ENCODE measurements at places on chromosomes 11 and 22.

DNA sequence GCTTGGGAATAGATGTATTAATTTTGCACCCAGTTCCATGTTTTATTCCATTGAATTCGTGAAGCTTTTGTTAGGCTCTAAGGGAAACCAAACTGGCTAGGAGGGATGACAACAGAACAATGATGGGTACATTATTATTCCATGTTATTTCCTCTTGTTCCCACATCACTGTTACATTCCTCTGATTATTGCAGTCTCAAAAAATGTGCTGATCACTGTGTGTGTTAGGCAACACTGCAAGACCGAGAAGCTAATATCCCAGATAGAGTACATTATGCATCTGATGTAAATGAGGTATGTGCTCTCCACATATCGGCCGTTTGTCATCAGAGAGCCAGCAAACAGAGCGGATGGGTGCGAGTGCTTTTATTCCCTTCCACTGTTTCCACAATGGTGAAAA is 327.9 kb downstream of the SOX6 start:
- DNase-seq = no peak

- DNase-seq = no peak
Measured at GRCh38 chr11:66974724-66975404, at the start of gene C11orf86. Gene C11orf86, plus strand, starts transcription at chr11:66975304. Its CDS starts 59 bp downstream, at chr11:66975363.

DNA sequence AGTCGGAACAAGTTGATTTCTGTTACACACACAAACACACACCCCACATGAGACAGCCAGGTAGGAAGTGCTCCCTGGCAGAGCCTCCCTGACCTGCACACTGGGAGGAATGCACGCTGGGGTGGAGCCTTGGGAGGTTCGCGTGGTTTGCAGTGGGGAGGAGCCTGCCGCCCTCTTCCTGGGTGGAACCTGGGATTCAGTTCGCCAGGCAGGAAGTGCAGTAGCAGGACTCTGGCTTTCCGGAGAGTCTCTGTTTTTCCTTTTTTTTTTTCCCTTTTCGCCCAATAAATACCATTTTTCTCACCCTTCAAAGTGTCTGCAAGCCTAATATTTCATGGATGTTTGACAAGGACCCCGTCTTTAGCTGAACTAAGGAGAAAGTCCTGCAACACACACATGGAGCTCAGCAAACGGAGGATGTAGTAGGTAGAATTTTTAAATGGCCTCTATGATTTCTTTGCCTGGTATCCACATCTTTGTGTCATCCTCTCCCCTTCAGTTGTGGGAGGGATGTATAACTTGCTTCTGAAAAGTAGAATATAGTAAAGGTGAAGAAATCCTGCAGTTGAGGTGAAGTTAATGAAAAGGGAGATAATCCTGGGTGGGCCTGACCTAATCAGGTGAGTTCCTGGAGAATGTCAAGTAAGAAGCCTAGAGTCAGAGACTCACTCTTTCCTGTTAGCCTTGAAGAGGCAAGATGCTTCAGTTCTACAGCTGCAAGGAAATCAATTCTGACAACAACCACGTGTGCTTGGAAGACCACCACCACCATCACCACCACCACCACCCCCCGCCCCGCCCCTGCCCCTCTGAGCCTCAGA is 72.9 kb downstream of the PIWIL4 start:
- DNase-seq = no peak

DNA sequence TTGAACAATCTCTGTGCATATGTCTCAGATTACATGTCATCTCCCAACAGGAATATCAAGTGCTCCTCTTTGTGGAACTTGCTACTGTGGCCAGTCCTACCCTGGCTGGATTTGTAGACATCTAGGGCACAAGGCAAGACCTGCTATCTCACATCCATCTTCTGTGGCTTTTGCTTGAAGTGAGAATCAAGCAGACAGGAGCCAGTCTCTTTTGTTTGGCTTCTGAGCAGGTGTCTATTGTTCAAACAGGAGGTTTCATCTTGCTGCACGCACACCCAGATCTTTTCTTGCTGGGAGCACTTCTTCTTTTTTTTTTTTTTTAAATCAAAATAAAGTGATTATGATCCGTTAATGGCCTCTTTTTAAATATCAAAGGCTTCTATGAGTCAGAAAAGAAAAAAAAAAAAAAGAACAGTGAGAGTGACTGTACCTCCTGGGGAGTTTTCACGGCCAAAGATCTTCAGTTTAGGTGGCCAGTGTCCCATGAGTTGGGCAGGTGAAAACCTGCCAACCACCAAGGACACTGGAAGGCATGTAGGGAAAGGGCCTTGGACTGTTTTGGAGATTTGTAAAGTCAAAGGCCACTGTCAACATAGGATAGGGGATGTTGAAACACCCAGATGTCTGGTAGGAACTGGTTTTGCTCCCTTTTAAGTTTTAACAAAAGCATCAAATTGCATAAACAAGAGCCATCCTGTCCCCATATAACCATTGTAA is 78.1 kb downstream of the CD44 start:
- no peak for DNase-seq

GRCh38 chr11:10653946-10654810 is 39.4 kb downstream of the IRAG1 start:
- DNase-seq = peak; percentile 67

DNA sequence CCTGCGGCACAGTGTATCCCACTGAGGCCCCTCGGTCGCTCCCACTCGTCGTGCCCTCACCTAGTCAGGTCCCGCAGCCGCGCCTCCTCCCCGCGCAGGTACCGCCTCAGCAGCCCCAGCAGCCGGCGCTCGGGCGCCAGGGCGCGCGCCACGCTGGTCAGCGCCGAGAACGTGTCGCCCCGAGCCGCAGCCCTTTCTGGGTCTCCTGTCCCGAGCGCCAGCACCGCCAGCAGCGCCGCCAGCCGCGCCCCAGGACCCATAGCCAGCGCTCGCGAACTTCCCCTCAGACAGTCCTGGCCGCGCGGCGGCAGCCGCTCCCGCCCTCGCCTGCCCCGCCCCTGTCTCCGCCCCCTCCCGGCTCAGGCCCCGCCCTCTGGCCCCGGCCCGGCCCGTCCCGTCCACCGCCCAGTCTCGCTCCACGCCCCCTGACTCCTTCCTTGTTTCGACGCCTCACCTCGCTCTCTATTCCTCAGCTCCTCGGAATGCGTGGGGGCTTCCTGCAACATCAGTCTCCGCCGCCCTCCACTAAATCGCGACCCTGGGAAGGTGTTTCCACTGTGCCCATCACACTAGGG is at the start of gene P4HA3:
Gene P4HA3 (minus strand): TSS at position 289 of the 575 bp plus-strand sequence. CDS start 29 bp downstream, at position 260.
- peak; percentile 55 for DNase-seq

DNA sequence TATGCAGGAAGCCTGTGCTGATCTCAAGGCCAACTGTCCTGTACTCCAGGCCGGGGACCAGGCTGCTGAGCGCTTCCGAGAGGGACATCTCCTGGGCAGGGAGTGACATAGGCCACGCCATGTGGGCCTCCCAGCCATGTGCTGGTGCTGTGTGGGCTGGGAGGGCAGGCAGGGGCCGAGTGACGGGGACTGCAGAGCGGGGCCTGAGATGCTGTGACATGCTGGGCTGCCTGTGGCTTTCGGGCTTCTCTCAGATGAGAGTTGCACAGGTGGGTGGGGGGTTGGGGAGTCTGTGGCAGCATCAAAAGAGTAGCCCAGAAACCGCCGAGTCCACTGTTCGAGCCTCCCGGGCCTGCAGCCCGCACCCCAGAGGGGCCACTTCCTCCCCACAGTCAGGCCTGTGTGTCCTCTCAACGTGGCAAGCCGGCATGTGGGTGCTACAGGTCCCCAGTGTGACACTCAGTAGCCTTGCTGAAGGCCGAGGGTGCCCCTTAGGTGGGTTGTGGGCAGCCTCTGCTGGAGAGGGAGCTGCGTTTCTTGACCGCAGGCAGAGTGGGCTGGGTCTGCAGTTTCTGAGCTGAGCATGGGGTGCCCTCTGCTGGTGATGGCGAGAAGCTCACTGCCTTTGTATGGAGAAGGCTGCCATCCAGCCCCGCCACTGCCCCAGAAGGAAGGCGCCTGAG is 101.2 kb downstream of the BCR start:
- peak; percentile 78 for DNase-seq

- DNase-seq = no peak
Measured at GRCh38 chr11:18705651-18706281, 7.2 kb downstream of the TMEM86A start.

DNA sequence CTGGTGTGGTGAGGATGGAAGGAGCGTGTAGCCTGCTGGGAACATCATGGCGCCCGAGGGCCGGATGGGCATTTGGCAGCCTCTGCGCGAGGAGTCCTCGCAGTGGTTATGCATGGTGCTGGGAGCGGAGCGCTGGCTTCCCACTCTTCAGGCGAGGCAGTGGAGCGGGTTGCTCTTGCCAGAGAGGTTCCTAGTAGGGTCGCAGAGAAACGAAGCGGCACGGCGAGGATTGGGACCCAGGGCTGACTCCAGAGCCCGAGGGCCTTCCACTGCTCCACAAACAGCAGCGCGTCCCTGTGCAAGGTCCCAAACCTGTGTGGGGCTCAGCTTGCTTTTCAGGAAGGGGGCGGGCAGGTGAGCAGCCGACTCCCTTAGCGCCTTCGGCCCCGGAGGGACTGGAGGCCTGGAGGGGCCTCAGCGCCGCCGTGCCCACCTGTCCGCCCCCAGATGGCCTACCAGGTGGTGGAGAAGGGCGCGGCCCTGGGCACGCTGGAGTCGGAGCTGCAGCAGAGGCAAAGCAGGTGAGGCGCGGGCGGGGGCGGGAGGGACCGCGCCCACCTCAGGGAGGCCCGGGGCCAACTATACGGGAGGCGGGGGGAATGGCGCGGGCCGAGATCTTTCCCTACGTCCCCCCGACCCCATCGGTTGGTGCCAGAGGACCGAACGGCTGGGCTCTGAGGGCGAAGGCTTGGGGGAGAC is 7.2 kb downstream of the ATG16L2 start:
- DNase-seq = no peak

DNA sequence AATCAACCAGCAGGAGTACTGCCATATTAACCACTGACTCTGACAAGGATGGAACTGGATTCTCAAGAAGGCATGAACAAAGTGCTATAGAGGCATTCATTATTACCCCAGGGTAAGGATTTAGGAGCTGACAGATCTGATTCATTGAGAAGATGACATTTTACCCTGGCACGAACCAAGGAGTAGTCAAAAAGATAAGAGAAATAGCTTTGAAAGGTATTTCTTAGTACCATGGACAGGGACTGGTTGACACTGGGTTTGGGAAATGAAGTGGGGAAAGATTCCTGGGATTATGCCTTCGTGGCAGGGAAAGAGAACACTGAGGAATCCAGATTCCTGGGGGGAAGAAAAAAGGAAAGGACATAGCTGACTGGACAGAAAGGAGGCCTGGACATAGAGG is 5.1 kb upstream of the SAAL1 start:
- no peak for DNase-seq

DNA sequence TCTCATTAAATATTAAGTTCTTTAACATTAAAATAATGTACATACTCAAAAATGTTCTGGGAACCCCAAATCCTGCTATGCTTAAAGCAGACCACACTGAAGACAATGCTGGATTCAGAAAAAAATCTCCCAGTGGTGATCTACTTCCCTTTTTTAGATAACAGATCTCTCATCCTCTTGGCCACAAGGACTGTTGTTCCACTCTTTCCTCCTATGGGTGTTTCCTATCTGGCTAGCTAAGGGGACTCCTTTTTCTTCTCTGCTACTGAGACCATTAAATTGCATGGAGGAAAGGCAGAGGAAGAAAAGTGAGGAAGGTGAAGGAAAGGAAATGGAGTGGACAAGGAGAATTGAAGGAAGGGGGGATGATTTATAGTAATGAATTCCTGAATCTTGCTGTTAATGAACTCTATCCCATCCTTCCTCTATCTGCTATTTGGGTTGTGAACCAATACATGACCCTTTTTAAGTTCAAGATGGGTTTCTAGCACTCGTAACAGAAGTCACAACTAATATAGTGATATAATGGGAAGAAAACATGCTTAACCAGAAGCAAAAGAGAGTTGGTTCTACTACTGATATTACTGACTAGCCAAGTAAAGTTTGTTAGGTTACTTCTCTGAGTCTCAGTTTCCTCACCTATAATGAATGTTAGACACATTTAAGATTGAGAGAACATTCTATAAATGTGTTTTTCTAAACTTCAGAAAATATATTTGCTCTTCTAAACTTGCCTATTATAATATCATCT is 53.2 kb downstream of the PIK3C2A start:
- no peak for DNase-seq

DNA sequence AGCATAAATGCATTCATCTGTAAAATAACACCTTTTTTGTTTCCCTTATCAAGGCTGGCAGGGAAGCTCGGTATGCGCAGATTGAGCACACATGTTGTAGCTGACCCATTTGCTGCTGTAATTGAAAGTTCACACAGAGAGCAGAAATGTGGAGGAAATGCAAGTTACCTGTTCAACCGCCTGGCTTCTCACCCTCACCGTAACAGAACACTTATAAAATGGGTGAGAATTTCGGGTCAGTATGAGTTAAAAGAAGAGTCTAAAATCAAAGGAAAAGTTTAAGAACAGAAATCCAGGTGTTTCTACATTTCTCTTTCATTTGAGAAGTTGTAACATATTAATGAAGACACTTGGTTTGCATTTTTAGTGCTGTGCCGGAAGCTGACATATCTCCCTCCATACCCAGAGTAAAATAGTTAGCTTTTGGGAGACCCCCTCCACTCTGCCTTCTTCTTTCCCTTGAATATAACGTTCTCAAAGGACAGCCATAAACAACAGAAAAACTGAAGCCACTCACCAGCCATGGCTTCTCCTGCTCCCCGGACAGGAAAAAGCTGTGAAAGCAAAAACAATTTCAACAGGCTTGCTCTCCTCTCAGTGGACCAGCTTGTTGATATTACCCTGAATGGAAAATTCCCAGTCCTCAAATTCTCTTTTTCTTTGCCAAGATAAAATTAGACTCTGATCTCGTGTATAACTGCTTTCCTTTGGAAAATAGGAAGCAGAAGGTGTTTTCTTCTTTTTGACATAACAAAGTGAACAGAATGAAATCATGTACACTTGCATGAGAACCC is at the start of gene CASP12:
Gene CASP12 (minus strand): TSS at position 570 of the 794 bp plus-strand sequence.
- DNase-seq = no peak

DNA sequence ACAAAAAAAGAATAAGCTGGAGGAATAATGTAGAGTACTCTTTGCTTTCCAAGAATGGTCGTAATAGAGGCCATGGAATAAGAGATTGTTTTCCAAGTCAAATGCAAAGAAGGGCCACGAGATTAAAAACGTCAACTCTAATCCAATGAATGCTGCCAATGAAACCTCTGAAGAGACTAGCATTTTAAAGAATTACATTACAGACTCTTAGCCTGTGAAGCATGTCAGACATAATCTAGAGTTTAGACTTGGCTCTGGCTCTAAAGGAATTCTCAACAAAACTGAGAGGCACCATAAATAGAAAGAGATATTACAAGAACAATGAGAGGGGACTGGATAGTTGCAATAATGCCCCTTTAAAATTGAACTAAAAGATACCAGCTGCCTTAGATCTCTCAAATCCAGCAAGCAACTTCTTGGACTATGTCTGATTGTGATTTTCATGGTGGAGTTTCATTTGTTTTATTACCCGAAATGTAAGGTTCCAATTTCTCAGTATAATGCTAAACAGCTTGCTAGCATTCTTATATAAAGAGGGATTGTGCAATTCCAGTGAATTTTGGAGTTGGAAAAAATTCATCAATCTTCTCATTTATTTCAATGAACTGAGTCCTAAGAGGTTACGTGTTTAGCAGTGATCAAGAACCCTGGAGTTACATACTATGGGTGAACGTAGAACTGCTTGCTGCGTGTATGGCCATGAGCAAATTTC is 5.6 kb downstream of the ETS1 start:
- no peak for DNase-seq

GRCh38 chr11:113994077-113994954 is 19.4 kb downstream of the HTR3A start:
- peak; percentile 19 for DNase-seq
